Activated naive CD8-positive, alpha-beta T cell treated with anti-CD3 and anti-CD28 coated beads, Interleukin-2, amount 10 ng/mL, durations not matched to agents 7 days and 5 days (primary cell): ENCODE measurements at places on chromosomes 11 and 22. TPM values are rescaled to one million over a fixed set of nuclear protein-coding genes. Genes with fewer than 3 reads are reported as not detected.

Gene OR52H1
- total RNA-seq = not detected

Gene ABTB2
- 0.97 TPM for total RNA-seq

Gene SPI1
- 3.5 TPM for total RNA-seq

Gene CSNK2A3
- 1.2 TPM for total RNA-seq

Gene BEST1
- total RNA-seq = 0.20 TPM

- H3K27me3 ChIP-seq = no peaks in the 10 kb centered on the region
- no peak overlapping the region for H3K27ac ChIP-seq
- H3K36me3 ChIP-seq = no peaks in the 10 kb centered on the region
- no peak for DNase-seq
- peaks cover 3% of the 10 kb centered on the region for H3K4me1 ChIP-seq
These were observed 16.2 kb downstream of the GRAMD4 start for GRCh38 chr22:46636221-46637002.

Gene OR5T3
- not detected for total RNA-seq

Gene CEP126
- 2.1 TPM for total RNA-seq

- peaks cover 20% of the 10 kb centered on the region for H3K36me3 ChIP-seq
- peaks cover 18% of the 10 kb centered on the region for H3K4me1 ChIP-seq
- H3K27ac ChIP-seq = no peak overlapping the region
- DNase-seq = no peak
These were observed 13.7 kb upstream of the UCP3 start for GRCh38 chr11:74022546-74022945.

- no peak overlapping the region for H3K4me3 ChIP-seq
- H3K27me3 ChIP-seq = no peaks in the 10 kb centered on the region
- no peaks in the 10 kb centered on the region for H3K4me1 ChIP-seq
- H3K27ac ChIP-seq = no peak overlapping the region
- H3K36me3 ChIP-seq = no peaks in the 10 kb centered on the region
- no peak for DNase-seq
These were observed 339.3 kb upstream of the SYN3 start for GRCh38 chr22:33397381-33397907.

DNA sequence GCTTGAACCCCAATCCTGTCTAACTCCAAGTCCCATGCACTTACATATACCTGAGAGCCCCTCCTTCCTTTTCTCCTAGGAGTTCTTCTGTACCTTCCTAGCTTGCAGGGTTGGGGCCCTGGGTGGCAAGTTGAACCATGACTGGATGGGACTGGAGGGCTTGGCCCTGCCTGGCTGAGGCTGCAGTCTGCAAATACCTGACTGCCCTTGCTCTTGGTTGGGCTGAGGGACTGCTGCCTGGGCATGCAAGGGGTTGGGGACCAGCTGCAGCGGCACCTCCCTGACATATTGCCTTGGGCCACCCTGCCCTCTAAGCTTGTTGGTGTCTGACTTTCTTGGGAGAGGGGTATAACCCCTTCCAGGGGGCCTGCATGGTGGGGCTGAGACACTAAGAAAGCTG is 9.8 kb upstream of the SLC39A13 start:
- H3K4me3 ChIP-seq = no peak overlapping the region
- peaks cover 13% of the 10 kb centered on the region for H3K4me1 ChIP-seq
- H3K36me3 ChIP-seq = no peaks in the 10 kb centered on the region
- DNase-seq = no peak
- H3K27ac ChIP-seq = no peak overlapping the region
- H3K27me3 ChIP-seq = no peaks in the 10 kb centered on the region

Gene TEX54
- total RNA-seq = not detected

Gene OR11H1
- total RNA-seq = not detected

Gene KCNK4
- not detected for total RNA-seq

DNA sequence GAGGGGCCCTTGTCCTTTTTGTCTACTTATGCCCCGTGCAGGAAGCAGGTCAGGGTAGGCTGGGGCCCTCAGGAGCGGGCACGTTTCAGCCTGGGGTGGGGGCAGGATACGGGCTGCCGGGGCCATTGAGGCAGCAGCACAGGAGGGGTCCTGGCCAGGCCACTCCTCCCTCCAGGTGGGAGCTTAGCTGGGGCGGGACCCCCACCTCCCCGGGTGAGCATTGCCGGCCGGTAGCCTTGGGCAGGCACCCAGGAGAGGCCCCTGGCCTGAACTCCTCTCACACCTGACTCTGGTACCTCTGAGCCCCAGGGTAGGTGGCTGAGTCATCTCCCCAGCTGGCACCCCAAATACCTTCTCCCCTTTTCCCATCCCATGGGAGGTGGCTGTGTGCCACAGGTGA is 5.0 kb upstream of the MUC6 start:
- no peak overlapping the region for H3K27ac ChIP-seq
- no peaks in the 10 kb centered on the region for H3K4me1 ChIP-seq

Gene PLEKHB1
- total RNA-seq = 23.6 TPM

GRCh38 chr11:23991165-23991539 is 505.7 kb upstream of the LUZP2 start:
- H3K4me3 ChIP-seq = no peak overlapping the region
- H3K27ac ChIP-seq = no peak overlapping the region
- no peak for DNase-seq
- no peaks in the 10 kb centered on the region for H3K4me1 ChIP-seq
- H3K27me3 ChIP-seq = no peaks in the 10 kb centered on the region
- no peaks in the 10 kb centered on the region for H3K36me3 ChIP-seq

DNA sequence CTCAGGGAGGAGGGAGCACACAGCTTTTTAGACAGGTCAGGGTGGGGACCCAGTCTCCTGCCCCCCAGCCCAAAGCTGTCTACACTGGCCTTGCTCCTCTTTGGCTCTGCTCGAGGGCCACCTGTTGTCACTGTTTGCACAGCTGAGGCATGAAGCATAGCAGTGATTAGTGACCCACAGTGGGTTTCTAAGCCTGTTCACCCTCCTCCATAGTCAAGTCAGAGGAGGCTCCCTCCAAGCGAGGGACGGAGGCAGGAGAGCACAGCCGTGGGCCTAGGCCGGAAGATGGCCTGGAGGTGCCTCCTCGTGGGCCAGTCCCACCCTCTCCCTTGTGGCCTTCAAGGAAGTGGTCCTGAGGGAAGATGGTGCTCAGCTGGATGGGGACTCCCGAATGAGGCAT is 241.1 kb downstream of the GRIK4 start:
- H3K4me3 ChIP-seq = no peak overlapping the region
- no peaks in the 10 kb centered on the region for H3K27me3 ChIP-seq
- H3K4me1 ChIP-seq = no peaks in the 10 kb centered on the region
- DNase-seq = no peak

DNA sequence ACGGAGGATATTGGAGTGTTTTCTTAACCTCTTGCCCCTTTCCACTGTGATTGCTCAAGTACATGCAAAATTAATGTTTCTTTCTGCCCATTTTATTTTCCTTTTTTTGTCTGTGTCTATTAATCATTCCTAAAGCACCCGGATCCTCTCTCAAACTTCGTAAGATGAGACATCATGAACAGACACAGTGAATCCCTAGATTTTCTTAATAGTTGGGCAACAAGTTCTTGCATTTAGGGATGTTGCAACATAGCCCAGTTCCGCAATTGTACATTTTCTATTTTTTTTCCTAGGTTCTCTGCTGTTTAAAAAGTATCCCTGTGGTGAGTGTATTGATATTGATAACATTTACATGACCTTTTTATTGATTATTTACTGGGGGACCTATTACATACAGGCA is 2.9 kb downstream of the FAM111A start:
- H3K4me3 ChIP-seq = peak overlapping the region; percentile 92
- peaks cover 37% of the 10 kb centered on the region for H3K36me3 ChIP-seq
- H3K27me3 ChIP-seq = no peaks in the 10 kb centered on the region
- H3K4me1 ChIP-seq = peaks cover 54% of the 10 kb centered on the region

Gene HSPB2
- total RNA-seq = not detected

DNA sequence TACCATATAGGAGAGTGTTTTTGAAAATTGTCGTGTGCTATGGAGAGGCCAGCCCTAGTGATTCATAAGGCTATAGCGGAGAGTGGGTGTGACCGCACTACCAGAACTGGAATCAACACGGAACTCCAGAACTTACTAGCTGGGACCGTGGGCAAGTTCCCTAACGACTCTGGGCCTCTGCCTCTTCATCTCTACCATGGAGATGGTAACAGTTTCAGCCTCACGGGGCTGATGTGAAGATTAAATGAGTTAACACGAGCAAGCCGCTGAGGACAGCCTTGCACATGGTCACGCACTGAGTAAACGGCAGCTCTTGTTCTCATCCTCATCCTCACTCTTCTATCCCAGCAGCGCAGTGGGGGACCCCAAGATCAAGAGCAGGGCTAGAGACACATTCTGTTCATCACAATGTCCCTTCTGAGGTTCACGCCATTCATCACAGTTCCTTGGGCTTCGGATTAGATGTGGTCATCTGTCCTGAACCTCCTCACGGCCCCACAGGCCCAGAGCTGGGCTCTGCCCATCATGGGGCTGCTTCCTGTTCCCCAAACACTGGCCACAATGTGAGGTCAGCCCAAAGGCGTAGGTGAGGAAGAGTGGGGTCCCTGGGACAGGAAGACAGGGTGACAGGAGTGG is 47.2 kb upstream of the CD5 start:
- no peak for DNase-seq
- H3K27me3 ChIP-seq = no peaks in the 10 kb centered on the region
- H3K36me3 ChIP-seq = peaks cover 27% of the 10 kb centered on the region
- H3K4me3 ChIP-seq = no peak overlapping the region
- H3K27ac ChIP-seq = no peak overlapping the region

Gene C11orf42
- total RNA-seq = not detected
